HTR-8/SVneo (cell line): ENCODE measurements at places on chromosomes 13 and 19.

GRCh38 chr19:14459703-14460102, 15.5 kb downstream of the PTGER1 start:
- DNase-seq: no peak

DNA sequence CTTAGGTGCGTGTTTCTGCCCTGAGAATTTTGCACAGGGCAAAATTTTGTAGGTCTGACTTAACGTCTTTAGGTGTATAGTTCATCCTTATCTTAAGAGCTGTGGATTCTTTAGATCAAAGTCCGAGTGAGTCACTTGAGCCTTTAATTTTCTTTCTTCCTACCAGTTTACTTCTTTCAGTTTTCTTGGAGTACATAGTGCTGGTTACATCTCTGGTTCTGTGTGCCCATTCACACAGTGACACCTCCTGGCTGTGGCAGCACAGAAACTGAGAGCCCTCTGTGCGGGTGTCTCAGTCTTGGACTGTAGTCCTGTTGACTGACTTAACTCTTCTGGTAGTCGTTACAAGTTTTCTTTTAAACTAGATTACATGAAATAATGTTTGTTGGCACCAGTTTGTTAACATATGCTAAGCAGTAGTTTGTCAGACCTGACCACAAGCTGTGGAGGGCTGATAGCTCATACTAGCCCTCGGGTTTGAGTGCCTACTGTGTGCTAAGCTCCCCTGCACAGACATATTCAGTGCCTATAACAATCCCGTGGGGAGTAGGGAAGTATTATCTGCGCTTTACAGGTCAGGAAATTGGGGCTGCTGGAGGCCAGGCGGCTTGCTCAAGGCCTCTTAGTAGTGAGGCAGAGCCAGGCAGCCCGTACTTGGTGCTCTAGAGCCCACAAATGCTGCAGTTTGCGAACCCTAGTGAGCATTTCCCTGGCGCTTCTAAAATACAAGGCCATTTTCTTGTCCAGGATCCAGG, 1.6 kb downstream of the GATAD2A start:
- DNase-seq: no peak

GRCh38 chr13:24127116-24127631, 33.3 kb upstream of the SPATA13 start:
- no peak for DNase-seq

DNA sequence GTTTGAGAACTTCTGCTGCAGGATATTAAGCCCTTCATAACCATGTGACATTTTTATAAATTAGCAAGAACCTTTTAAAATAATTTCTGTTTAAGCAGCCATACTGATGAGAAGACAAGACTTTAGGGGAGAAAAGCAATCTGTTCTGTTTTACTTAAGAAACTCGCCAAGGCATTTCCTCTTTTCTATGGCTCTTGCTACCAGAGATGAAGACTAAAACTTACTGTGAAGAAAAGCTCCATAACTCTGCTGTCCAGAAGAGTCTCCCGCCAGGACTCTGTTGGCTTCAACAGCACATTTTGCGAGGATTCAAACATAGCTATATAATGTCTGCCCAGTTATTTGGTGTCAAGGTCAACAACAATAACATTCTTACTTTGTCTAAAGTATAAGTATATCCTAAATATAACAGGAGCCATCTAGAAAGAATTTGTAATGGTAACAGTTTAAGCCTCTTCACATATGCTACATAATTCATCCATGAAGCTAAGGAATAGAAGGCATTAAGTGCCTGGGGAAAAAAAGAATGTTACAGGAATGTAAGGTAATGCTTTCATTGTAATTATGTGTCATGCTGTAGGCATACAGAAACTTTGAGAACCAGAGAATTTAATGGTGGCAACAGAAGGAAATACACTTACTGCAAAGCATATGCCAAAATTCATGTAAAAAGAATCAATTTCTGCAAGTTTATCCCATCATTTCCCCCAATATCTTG, 53.2 kb upstream of the EEF1AKMT1 start:
- no peak for DNase-seq

GRCh38 chr13:80050252-80050651, 290.7 kb downstream of the SPRY2 start:
- no peak for DNase-seq
